NCI-H526 (cell line): ENCODE measurements at places on chromosomes 2 and 18.

- DNase-seq, result no peak
Observed at GRCh38 chr2:168432565-168433186, 23.4 kb upstream of the CERS6 start.

- no peak for DNase-seq
Observed at GRCh38 chr2:195666113-195666712, 9.2 kb downstream of the SLC39A10 start.

DNA sequence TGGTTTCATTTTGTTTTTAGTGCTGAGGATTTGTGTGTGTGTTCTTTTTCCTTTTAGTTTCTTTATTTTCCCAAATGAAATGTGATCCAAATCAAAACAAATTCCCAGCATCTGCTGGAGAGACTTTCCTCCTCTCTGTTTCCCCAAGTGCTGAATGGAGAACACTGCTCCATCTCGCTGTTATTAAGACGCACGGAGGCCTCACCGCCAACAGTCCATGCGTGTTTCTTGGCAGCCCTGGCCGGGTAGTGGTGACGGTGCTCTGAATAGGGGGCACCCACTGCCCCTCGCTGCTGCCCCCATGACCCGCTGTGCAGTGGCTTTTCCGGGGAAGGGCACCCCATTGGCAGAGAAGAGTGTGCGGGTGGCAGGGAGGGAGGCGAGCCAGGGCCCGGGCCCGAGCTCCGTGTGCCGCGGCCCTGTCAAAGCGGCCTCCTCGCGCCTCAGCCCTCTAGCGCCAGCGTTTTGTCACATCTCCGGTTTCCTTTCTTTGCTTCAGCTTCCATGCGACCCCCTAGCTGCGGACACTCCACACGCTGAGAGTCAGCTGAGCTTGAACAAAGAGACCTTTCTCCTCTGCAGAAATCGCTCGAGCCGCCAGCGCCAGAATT, 473.7 kb upstream of the SALL3 start:
- no peak for DNase-seq

- DNase-seq, result no peak
Observed at GRCh38 chr2:83786140-83786539, 672.9 kb downstream of the SUCLG1 start.

- no peak for DNase-seq
Observed at GRCh38 chr2:219452361-219453317, 18.0 kb downstream of the SPEG start.

DNA sequence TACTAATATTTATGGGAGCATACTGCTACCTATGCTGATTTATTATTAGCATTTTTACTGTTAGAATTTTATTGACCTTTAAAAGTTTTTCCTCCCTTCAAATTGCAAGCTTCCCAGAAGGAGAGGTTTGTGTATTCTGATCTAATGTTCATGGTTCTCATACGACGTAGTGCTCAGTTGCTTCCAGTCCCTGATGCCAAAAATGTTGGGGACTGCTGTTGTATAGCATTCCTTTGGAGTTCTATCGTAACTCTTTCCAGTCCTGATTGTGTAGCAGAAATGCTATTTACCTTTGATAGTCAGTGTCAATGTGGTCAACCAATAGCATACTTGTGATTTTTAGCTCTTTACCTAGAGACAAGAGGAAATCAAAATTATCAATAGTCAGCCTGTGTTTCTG, 69.5 kb upstream of the ZSWIM2 start:
- DNase-seq, result no peak

DNA sequence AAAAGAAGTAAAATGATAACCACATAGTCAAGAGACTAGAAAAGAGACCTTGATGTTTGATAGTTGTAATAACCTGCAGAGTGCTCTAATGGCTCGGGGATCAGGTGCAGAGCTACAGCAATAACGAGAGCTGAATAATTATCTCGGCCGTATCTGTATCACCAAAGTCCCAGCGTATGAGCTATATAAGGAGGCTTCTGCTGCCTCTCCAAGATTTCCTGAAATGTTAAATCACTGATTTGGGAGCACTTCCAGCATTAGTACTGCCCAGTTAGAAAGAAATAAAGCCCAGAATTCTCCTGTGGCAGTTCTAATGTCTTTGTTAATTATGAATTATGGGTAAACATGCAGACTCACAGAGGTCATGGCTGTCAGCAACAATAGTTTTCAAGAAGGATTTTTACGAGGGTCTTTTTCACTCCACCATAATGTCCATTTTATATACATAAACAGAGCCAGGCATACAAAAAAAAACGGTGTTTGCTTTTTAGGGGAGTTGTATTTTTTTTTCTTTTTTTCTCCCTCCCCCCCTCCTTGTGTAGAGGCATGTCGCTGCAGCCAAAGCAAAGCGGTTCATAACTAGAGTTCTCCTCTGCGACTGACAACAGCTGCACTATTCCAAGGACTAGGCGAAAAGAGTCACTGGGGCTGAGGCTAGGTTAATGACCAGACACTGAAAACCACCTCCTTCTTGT, 168.3 kb upstream of the VRK2 start:
- peak; percentile 55 for DNase-seq

- no peak for DNase-seq
Observed at GRCh38 chr18:37452682-37453385, 112.8 kb downstream of the CELF4 start.

- no peak for DNase-seq
Observed at GRCh38 chr2:27772804-27773203, 1.3 kb downstream of the MRPL33 start.

DNA sequence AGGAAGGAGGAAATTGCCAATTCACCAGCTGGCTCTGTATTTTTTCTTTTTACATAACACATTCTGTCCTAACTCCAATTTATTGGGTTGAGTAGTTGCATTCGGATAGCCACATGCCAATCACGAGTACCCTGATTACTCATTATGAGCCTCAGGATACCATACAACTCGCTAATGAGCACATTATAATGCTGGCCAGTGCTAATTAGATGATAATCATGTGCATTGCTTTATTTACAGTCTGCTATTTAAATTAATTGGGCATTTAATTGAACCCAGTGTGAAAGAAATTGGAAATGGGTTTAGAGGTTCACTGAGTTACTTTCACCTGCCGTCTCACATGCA, 15.2 kb downstream of the G6PC2 start:
- no peak for DNase-seq

GRCh38 chr18:23900994-23901393, 113.6 kb upstream of the TTC39C start:
- no peak for DNase-seq

DNA sequence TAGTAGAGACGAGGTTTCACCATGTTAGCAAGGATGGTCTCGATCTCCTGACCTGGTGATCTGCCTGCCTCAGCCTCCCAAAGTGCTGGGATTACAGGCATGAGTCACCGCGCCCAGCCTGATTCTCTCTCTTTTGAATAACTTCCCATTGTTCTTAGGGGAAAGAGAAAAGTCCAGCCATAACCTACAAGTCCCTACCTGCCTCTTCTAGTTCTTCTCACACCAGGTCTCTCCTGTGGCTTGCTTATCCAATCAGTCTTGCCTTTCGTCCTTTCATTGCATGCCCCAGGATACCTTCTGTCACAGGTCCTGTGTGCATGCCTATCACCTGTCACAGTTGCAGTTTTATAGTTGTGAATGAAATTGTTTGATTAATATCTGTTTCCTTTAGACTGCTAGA, 148.1 kb downstream of the SLC4A3 start:
- DNase-seq, result no peak

DNA sequence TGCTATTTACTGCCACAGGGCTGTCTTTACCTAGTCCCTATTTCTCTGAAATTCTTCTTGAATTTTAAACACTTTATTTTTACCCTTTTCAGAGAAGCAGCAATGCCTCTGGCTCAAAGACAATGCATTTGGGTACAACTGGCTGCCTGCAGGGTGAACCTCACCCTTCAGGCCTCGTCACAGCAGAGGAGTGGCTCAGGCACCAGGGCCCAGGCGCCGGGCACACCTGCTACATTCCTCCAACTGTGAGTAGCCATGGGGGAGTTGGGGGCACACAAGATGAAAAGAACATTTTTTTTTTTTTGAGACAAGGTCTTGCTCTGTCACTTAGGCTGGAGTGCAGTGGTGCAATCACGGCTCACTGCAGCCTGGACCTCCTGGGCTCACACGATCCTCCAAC, 74.9 kb upstream of the KCNE4 start:
- no peak for DNase-seq

GRCh38 chr2:160613466-160614153, 120.0 kb upstream of the RBMS1 start:
- no peak for DNase-seq

DNA sequence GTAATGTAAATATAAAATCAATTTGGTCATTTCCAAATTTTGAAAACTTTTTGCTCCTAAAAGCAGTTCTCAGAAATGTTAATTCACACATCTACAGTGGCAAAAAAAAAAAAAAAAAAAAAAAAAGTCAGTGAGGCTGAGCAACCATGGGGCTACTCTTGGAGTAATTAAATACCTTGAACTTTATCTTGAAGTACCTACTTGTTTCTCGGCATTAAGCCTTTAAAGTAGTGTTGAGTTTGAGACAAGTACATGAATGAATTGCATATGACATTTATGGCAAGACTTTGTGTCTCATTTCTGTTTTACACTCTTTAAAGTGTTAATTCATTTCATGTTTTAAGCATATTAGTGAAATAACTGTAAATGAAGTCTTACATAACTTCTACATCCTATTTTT, 613.3 kb downstream of the XIRP2 start:
- no peak for DNase-seq
